ENCODE measurements at places on chromosomes 11 and 22.
A peak's percentile ranks its signal among the peaks of the same experiment; 100 is the strongest.

DNA sequence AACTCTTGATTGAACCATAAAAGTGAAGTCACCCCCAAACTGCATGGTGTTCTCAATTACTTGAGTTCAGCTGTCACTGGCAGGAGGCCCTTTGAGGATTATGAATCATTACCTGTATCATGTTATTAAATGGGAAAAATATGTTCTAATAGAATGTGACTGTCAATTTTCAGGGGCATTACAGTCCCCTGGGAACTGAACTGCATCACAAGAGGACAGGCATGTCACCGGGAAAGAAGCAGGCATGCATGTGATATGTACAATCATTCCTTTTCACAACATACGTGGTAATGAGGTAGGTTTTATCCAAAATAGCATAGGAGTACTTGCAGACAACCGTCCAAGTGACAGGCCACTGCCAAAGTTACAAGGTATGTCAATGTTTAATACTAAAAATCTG, 165.8 kb downstream of the MAML2 start:
- no peak for DNase-seq

DNA sequence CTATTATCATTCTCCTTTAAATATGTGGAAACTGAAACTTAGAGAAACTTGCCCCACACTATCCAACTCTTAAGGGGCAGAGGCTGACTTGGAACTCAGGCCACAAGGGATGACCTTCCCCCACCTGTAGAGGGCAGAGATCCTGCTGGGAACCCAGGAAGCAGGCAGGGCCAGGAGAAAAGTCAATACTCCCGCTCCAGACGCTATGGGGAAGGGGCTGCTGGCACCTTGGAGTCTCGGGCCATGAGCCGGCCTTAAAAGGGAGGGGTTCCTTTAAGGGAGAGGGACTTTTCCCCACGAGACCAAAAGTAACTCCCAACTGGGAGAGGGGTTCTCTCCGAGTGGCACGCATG, 620 bp upstream of the ANO5 start:
- no peak for DNase-seq

DNA sequence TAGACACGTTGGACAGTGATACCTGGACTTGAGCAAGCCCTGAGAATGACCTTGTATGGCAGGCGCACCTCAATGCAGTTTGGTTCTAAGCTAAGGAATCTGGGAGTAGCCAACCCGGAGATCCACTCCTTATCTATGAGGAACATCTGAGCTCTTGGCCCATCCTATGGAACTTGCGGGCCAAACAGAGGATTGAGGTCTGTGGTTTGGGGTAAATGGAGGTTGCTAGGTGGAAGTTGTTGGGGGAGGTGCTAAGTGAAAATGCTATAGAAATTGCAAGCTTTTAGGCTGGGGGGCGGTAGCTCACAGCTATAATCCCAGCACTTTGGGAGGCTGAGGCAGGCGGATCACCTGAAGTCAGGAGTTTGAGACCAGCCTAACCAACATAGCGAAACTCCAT, 8.9 kb downstream of the GDPD5 start:
- no peak for DNase-seq

DNA sequence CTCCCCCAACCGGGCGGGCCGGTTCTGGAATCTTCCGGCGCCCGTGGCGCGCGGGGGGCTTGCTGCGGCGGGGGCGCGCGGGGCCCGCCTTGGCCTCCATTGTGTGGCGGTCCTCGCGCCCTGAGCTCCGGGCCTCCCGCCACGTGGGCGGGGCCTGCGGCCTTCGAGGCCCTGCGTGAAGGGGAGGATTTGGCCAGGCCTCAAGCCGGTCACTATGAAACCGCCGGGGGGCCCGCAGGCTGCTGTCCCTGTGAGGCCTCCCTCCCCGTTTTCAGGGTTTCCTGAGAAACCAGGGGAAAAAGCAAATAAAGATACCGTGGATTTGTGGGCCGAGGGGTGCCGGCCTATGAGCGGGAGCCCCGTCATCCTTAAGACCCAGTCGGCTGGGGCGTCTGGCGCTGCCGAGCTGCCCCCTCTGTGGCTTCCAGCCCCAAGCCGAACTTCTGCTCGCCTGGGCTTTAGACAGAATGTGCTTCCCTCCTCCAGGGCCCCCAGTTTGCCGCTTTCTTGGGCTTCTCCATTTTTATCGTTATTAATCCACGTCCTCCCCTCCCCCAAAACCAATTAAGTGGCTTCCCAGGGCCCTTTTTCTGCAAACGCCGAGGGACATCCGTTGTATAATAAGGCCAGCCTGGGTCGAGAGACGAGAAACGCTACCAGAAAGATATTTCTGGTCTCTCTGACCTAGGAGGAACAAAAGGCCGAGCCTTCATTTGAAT, 602 bp downstream of the EWSR1 start:
- peak; percentile 49 for DNase-seq

DNA sequence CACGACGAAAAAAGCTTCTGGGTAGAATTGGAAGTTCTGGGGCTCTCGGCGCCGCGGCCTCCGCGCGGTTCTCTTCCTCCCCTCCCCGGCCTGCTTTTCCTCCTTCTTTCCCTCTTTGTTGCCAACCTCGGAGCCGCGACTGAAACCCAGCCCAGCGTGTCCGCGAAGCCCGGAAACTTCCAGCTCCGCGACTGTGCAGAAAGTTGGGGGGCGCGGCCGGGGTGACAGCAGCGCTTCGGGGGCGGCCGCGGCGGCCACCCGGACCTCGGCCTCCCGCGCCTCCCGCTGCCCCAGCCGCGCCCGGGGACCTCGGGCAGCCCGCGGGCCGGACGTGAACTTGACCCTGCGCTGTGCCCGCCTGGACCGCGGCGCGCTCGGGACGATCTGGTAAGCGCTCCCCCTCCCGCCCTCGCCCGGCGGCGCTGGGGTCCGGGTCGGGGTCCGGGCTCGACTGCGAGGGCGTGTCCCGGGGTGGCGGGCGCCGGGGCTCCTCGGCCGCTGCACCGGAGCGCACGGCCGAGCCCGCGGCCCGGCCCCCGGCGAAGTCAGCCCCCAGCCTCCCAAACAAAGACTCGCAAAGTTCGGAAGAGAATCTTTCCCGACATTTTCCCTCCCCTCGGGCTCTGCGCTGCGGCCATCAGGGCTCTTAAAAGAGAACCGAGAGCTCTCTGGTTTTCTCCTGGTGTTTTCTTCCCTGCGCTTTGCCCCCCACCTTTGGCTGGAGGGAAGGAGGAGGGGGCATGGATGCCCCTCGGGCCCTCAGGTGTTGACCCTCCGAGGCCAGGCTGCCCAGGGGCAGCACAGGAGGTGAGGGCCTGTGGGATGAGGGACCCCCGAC, 67.9 kb upstream of the WNT7B start:
- DNase-seq: peak; percentile 41

DNA sequence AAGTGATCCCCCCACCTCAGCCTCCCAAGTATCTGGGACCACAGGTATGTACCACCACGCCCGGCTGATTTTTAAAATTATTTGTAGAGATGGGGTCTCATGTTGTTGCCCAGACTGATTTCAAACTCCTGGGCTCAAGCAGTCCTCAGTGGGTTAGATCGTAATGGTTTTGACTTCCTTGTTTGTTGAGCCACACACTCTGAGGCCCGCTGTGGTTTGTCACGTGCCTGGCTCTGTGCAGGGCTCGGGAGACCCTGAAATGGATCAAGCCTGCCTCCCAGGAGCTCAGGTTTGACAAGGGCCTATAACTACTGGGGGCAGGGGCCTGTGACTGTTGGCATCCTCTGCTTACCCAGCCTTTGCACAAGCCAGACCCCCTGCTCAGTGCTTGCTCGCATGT, 68.1 kb downstream of the MPPED1 start:
- DNase-seq: no peak

- no peak for DNase-seq
These were observed 31.3 kb downstream of the MPPED1 start for GRCh38 chr22:43443152-43443471.

DNA sequence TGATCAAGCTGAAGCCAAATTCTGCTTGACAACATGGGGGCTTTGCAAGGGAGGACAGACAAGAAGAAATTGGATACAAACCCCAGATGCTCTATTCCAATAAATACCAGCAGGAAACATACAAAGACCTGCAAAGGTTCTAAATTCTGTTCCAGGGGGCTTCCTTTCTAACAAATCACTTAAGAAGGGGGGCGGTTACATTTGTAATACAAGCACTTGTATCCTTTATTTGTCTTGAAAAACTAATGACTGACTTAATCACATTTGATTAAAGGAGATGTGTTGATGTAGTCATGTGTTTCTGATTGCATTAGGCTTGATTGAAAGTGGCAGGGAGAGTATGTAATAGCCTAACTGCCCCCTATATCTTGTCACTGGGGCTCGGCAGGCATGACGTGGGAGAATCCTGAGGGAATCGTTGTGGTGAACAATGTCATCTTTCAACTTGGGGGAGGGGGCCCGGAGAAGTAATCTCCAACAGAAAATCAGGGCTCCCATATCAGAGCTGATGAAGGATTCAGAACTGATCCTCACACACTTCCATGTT, 361.7 kb downstream of the INSC start:
- no peak for DNase-seq

GRCh38 chr22:30843245-30843644, 125.3 kb downstream of the MORC2 start:
- DNase-seq: no peak

- no peak for DNase-seq
These were observed 60.0 kb downstream of the DKK3 start for GRCh38 chr11:11948242-11948947.

DNA sequence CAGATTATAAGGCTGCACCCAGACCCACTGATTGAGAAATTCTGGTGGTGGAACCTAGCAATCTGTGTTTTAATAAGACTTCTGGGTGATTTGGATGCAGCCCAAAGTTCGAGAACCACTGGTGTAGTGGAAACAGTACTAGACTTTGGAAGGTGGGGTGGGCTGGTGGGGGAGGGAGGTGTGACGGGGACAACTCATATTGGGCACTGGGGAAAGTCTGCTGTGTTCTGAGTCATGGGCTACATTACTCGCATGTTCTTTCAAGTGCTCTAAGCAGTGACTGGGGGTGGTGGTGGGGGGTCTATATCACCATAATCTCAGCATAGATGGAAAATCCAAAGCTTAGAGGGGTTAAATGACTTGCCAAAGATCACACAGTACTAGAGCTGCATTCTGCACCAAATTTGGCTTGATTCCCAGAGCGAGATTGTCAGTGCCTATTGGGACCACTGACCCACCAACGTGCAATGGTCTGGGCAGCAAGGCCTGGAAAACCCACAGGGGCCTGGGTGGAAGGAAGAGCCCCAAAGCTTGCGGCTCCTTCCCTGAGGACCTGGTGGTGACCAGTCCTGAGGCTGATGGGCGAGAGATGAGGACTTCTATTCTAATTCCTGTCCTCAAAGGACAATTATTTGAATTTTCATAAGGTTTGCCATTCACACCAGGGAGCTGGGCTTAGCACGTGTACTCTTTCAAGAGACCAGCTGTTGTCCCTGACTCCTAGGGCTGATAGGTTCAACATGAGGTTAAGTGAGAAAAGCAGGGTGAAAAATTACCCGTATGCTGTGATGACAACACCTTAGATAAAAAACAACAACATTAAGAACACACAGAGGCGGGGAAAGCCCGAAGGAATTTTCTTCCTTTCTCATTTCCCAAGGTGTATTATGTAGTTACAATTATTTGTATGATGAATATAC, 77.5 kb upstream of the NARS2 start:
- DNase-seq: peak; percentile 4

DNA sequence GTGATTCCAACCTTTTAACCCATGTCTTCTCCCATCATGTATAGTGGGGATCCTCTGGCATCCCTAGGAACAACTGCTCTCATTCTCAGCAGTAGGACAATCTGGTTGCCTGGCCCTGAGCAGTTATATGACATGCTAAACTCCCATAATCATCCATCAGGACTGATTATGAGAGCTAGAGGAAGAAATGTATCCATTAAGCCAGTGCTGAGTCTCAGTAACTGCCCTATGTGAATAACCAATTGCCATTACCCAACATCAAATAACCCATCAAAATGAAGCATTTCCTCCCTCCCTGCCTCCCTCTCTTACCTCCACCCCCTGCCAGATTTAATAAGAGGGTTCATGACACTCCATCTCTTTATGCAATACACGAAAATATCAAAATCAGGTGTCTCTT, 277.6 kb downstream of the NXPE2 start:
- no peak for DNase-seq

DNA sequence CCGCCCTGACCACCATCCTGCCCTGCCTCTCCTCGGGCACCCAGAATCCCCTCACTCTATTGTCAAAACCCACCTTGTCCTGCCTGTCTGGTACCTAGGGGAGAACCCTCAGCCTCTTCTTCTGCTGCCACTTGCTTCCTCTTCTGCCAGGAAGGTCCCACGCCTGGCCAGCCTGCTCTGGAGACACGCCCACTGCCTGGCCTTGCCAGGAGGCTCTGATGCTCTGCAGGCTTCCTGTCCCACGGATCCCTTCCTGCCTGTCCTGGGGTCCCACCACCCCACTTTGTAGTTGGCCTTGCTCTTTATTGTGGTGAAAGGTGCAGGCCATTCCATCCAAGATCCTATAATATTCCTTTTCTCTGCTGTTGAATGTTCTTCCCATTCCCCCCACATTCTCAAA, 63.4 kb downstream of the BMAL1 start:
- DNase-seq: no peak

GRCh38 chr11:63491240-63491587, 247 bp upstream of the PLAAT5 start:
- no peak for DNase-seq

DNA sequence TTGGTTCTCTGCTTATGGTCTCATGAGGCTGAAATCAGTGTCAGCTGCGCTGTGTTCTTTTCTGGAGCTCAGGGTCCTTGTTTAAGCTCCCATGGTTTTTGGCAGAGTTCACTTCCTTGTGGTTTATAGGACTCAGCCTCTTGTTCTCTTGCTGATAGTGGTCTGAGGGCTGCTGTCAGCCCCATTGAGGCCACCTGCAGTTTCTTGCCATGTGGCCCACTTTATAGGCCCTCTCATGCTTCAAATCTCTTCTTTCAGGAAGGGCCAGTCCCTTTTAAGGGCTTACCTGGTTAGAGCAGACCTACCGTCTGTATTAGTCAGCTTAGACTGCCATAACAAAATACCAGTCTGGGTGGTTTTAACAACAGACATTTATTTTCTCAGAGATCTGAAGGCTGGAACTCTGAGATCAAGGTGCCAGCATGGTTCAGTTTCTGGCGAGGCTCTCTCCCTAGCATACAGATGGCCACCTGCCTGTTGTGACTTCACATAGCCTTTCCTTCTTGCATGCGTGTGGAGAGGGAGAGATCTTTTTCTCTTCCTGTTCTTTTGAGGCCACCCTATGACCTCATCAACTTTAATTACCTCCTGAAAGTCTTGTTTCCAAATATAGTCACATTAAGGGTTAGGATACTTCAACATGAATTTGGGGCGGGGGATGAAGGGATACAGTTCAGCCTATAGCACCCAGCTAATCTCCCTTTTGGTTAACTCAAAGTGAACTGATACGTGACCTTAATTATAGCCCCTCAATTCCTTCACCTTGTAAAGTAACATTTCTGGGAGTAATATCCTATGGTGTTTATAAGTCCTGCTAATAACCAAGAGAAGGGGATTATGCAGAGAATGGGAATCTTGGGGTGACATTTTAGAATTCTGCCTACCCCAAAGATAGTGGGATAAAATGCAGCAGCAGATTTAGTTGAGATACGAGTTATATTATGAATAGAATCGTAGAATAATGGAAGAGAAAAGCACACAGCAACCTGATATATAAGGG, 131.8 kb downstream of the UVRAG start:
- DNase-seq: no peak

All from activated CD8-positive, alpha-beta T cell treated with anti-CD3 and anti-CD28 coated beads, Interleukin-2, amount 10 ng/mL, durations not matched to agents 7 days and 5 days (primary cell).